ENCODE measurements at places on chromosomes 3 and 15.
A peak's percentile ranks its signal among the peaks of the same experiment; 100 is the strongest.

GRCh38 chr3:27590437-27591298, 106.5 kb upstream of the SLC4A7 start:
- peak; percentile 81 for DNase-seq

- no peak for DNase-seq
Observed at GRCh38 chr3:177552051-177552450, 354.8 kb upstream of the TBL1XR1 start.

DNA sequence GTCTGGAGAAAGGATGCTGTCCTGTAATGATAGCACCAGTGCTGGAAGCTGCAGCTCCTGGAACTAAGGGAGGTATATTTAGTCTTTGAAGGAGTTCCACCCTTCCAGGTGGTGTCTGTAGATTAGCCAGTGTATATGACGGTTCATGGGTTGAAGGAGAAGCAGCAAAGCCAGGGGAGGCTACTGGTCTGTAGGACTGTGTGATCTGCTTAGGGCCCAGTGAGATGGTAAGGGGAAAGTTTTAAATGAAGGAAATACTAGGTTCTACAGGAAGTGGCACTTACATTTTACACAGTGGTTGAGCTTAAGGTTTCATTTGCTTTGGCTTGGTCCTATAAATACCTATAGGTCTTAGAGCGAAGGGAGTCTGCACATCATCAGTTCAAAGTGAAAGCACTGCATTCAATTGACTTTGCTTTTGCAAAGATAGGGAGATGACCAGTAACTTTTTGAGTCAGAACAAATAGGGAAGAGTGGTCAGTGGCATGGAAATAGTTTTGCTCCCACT, 5.6 kb downstream of the SLC25A38 start:
- no peak for DNase-seq

GRCh38 chr15:23064156-23064555, 24.8 kb upstream of the TUBGCP5 start:
- DNase-seq: no peak

DNA sequence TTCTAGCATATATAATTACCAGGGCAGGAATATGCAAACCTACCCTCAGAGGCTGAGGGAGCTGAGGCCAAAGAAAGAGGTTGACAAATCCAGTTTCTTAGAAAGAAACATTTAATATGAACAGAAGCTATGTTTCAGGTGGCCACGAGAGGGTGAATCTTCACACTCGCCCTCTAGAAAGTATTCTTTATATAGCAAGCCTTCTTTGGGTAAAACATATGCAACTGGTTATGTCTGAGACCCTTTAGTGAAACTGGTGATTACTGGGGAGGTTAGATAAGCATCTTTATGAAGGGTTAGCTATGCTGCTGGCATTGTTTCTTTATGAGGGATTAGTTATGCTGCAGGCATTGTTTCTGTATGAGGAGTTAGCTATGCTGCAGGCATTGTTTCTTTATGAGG, 50.7 kb upstream of the GOLGA6L2 start:
- no peak for DNase-seq

- DNase-seq: no peak
Observed at GRCh38 chr3:27147215-27147614, 222.0 kb downstream of the NEK10 start.

DNA sequence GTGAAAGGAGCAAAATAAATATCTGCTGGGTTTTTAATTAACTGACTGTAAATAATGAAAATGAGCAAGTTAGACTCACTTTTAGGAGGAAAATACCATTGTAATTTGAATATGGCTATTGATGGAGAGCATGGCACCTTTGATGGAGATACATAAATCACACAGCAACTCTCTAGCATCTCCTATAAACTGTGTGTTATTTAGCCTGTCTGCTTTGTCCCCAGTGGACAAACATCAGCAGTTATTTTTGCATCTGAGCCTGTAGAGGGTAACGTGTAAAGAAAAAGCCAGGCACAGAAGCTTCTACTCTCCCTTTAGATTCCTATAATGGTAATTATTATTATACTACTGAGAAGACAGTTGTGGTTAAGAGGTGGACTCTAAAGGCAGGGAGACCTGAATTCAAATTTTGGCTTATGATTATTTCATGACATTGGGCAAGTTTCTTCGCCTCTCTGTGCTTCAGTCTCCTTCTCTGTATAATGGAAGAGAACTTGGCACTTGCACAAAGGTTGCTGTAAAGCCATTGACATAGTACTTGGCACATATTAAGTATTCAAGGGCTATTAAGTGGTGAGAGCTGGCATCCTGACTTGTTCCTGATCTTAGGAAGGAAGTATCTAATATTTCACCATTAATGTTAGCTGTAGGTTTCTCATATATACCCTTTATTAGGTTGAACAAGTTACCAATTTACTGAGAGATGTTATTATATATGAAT, 289.5 kb upstream of the TRIM42 start:
- no peak for DNase-seq

DNA sequence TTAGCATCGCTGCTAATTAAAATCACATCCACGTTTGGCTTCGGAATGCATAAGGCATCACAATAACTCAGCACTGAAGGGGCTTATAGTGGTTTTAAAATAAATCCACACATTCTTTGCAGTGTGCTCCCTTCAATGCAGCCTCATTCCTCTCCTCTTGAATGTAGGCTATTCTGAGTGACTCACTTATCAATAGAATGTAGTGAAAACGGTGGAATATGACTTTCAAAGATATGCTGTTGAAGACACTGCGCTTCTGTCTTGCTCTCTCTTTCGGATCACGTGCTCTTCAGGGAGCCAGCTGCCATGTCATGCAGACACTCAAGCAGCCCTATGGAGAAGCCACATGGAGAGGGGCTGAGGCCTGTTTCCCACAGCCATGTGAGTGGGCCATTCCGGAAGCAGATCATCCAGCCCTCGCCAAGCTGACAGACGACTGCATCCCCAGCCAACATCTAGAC, 87.4 kb downstream of the CRYGS start:
- DNase-seq: no peak

DNA sequence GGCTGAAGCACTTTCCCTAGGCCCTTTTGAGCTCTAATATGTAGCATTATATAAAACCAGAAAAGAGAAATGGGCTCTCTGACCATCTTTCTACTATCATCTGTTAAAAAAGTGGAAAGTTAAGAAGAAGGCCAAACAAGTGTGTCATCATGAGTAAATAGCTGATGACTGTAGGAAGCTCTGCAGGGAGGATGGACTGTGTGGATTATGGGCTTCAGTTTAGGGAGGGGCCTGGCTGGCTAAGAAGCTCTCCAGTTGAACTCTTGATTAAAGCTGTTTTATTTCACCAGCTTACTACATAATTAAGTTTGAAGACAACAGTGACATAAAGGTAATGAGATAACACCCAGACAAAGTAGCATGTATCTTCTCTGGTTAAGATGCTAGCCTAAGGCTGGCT, 30.6 kb downstream of the INTS14 start:
- DNase-seq: no peak

DNA sequence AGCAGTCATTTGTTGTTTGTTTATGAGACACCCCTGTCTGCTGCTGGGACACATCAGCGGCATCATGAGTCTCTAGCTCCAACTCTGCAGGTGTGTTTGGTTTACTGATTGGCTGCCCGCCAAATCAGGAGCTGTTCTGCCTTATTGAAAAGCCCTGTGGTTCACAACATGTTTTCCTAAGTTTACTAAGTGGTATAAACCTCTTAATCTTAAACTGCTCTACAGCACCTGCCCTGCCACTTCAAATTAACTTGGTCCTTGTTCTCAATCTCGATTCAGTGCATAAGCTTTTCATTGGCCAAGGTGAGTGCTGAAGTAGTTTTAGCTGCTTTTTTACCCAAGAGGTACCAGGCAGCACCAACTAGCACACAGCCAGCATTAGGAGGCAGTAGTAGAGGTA, 77.8 kb upstream of the WDR72 start:
- DNase-seq: peak; percentile 24

- DNase-seq: no peak
Observed at GRCh38 chr15:35062738-35063099, 22.4 kb downstream of the NANOGP8 start.

GRCh38 chr3:189334064-189334920, 162.5 kb downstream of the TPRG1 start:
- no peak for DNase-seq

- DNase-seq: no peak
Observed at GRCh38 chr3:65343736-65344135, 655.9 kb upstream of the ADAMTS9 start.

DNA sequence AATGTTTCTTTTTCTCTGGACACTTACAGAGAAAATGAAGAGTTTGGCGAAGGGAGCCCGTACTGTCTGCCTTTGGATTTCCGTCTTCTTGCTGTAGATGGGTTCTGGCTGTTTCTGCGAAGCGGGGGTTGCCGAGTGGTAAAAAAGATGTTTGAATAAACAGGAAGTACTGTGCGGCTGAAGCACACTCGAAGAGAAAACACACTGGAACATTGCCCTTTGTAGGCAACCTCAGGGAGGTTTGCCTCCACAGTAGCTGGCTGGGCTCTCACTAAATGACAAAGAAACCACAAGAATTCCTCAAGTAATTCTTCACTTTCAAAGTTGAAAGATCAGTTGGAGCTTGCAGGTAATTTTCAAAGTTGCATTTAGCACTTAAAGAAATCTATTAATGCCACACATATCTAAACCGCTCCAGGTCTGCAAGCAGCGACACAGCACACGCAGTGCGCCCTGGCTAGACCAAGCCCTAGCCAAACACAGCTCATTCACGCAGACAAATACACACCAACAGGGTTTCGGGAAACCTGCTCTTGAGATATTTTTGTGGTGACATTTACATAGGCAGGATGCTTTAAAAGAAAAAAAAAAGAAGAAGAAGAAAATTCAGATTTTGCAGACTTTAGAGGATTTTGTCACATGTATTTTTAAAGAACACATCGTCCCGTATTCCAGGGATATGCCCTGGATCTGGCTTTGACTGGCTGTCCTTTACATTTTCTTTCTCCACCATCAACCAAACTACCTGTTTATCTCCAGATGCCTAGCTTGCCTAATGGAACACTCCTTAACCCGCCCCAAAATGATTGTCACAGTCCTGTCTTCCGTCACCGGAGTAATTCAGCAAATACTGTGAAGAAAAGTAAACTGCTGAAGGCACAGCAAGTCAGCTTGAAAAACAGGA, 452.8 kb downstream of the FOXP1 start:
- peak; percentile 81 for DNase-seq

DNA sequence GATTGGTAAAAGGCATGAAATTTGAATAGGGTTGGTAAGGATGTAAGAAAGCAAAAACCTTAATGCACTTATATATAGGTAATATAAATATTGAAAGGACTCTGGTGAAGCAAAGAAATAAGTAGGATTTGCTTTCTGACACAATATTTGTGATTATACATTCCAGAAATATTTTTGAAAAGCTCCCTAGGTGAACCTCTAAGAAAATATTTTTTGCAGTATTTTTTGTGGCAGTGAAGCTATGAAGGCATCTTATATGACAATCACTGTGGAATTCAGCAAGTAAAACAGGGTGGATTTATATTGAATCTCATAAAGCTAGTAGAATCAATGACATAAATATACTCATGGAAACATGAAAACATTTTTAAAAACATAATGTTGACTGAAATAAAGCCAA, 119.6 kb upstream of the EPHA3 start:
- DNase-seq: no peak

GRCh38 chr3:7504886-7505775, 644.2 kb downstream of the GRM7 start:
- no peak for DNase-seq

DNA sequence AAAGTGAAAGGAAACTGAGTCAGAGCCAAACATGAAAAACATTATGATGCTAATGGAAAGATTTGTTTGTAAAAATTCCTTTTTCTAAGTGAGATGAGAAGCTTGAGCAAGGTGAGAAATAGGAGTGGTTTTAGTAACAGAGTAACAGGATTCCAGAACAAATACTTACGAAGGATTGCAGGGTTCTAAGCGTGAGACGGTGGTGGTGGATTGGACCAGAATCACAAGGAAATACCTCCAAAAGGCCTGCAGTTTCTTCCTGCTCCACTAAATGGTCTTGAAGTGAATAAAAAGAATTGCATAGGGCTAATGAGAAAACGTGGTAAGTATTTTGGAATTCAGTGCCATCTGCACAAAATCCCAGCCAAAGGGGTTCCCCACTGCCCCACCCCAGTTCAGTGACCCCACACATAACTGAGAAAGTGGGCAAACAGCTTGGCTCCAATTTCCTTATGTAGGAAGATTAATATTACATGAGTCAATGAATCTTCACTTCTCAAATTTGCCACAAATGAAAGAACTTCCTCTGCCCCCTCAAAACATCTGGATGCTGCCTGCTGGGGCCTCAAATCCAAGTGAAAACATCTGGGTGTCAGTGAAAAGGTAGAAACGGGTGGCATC, 283.8 kb upstream of the NR2F2 start:
- DNase-seq: no peak

DNA sequence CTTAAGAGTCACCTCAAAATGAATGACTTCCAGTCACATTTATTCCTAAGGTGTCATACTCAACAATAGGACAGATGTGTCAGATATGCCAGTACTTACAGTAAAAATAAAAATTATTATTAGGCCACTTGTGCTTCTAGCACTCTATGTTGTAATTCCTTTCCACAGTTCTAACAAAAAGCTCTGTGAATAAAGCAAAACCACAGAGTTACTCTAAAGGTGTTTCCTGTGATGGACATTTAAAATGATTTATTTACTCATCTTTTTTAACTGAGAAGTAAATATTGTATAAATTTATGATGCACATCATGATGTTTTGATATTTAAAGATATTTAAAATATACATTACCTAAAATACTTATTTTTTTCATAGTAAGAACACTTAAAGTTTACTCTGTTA, 13.9 kb upstream of the GOLGA8B start:
- no peak for DNase-seq

DNA sequence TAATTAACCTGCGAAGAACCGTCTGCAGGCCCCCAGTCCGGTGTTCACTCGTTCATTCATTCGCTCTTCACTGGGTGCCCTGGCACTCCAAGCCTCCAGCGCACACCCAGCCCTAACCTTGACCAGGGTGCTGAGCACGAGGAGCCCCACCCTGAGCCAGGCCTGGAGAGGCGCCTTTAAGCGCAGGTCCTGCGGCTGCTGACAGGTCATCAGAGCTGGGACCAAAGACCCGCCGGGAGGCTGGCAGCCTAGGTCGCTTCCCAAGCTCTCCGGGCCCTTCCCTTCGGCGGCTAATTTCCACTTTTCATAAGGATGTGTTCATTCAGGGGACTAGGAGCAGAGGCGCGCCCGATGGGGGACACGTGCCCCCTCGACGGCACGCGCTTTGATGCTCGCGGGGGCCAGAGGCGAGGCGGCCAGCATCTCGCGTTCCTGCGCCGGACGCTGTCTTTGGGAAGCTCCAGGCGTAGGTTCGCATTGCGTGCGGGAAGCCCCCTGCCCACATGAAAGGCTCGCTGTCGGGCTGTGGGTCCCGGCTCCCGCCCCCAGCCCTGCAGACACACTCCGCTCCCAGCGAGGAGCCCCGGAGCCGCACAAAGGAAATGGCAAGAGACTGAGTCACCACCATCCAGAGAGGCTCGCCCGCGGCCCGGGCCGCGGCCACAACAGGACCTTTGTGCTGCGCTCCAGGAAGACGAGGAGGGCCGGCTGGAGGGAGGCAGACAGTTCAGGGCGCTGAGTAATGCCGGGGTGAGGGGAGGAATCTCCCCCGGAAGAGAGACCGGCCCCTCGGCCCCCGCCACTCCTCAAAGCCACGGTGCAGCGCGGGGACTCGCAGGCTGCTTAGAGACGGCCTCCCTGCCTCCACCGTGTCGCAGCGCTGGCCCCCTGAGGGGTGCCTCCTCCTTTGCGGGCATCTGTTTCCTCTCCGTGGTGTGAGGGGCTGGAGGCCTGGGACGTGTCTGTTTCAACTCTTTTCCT, 266.4 kb upstream of the HES1 start:
- DNase-seq: peak; percentile 6
